Fibroblast of gingiva (primary cell): ENCODE measurements at places on chromosomes 16 and 17.

DNA sequence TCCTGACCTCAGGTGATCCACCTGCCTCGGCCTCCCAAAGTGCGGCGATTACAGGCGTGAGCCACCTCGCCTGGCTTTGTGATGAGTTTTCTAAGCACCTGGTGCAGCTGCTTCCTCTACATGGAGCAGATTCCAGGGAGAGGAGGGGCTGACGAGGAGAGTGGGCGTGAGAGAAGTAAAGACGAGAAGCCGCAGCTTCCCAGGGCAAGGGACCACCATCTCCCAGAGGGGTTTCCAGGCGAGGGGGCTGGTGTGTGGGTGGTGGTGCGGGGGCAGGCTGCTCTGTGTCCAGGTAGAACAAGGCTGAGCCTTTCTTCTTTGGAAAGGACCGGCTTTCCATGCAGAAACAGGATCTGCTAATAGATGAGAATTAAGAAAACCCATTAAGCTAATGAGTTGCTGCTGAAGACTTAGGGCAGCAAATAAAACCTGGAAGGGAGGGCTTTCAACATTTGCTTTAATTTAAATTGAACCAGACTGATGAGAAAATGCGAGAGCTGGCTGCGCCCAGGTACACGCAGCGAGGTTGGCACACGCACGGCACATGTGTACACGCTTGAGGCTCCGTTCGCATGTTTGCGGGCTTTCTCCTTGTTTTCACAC lies 236.7 kb downstream of the RBFOX3 start:
- DNase-seq: no peak

DNA sequence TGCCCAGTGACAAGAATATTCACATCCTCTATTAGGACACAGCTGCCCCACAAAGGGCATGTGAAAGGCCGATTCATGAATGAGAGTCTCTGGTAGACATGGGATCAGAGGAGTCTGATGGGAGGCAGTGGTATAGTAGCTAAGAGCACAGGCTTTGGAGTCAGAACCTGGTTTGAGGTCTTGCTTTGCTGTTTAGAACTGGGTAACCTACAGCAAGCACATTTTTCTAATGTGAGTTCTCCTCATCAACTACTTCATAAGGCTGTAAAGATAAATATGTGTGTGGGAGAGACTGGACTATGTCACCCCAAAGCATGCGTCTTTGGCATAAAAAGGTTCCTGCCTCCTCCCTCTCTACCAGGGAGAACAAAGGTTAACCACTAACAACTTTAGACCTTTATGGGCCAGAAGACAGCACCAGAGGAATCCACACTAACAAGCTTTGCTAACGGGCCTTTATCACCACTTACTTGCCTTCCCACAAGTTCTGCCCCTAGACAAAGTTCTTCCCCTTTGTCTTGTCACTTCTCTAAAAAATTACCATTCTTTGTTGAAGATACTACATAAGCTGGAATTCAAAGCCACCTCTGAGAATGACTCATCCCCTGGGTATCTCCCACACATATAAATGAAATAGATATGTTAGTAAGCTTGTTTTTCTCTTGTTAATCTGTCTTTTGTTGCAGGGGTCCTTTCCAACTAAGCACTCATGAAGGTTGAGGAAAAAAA lies 21.1 kb downstream of the CDR2 start:
- DNase-seq: peak; percentile 51

DNA sequence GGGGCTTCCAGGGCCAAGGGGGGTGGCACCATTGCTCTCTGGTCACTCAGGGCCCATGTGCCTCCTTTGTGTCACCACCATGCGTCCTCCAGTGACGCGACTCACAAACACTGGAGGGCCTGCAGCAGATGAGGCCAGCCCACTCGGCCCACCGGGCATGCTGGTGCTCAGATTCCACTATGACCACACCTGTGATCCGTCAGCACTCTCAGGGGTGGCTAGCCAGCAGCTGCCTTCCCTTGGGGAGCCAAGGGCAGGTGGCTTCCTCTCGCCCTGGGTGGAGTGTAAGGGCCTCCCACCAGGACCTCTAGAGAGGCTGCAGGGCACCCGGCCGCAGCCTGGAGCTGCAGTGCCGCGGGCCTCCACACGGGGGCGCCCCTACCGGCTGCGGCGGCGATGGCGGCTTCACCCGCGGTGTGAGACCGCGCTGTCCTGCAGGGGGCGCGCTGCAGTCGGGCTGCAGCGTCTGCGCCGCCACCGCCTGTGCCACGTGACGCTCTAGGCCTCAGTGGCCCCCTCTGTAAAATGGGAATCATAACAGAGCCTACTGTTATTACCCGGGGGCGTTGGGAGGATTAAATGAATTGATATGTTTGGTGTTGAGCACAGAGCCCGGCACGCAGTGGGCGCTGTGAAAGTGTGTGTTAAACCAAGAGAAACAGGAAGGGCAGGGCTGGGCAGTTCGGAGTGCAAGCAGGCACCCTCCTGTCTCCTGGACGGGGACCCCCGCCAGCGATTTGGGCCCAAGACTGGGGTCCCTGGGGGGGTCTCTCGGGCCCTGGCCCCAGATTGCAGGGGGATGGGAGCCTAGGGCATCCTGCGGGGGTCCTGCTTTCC lies 192.4 kb upstream of the GSE1 start:
- no peak for DNase-seq

DNA sequence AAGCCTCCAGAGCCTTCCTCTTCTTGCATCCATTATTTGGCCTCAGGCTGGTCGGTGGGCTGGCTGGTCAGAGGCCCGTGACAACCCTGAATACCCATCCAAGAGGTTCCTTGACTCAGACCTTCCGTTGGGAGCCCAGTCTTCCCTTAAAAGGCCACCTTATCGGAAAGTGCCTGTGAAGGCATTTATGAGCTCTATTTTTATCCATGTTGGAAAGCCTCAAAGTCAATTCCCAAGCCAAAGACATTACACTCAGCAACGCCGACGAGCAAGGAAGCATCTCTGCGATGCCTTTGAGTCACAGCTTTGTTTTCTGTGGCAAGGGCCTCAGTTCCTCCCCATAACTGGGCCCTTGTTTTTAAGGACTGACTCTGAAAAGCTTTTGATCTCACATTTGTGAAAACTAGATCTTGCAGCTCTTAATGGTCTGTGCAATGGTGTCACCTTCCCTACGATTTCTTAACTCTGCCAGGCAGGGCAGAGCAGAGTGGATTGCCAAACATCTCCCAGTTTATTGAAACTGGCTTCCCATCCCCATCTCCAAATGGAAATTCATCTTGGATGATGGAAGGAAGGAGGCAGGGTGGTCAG lies 13.3 kb upstream of the SPOP start:
- no peak for DNase-seq

- DNase-seq: no peak
These were observed 1.5 kb downstream of the ATPAF2 start for GRCh38 chr17:18037486-18037885.

- DNase-seq: no peak
These were observed 81.5 kb downstream of the GAS7 start for GRCh38 chr17:10116753-10117420.

DNA sequence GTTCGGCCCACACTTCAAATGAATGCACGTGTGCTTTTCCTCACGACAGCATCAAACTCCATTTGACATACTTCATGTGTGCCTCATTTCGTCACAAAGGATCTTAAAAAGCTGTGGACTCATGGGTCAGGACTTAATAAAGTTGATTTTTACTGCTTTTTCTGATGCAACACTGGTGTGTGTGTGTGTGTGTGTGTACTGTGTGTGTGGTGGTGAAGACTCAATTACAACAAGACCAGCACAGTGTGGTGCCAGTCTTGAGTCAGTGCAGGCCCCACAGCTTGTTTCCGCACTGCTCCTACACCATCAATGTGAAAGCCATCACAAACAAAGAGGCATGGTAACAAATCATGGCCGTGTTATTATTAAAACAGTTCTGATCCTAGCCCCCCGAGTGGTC lies 17.7 kb downstream of the CDIP1 start:
- no peak for DNase-seq

DNA sequence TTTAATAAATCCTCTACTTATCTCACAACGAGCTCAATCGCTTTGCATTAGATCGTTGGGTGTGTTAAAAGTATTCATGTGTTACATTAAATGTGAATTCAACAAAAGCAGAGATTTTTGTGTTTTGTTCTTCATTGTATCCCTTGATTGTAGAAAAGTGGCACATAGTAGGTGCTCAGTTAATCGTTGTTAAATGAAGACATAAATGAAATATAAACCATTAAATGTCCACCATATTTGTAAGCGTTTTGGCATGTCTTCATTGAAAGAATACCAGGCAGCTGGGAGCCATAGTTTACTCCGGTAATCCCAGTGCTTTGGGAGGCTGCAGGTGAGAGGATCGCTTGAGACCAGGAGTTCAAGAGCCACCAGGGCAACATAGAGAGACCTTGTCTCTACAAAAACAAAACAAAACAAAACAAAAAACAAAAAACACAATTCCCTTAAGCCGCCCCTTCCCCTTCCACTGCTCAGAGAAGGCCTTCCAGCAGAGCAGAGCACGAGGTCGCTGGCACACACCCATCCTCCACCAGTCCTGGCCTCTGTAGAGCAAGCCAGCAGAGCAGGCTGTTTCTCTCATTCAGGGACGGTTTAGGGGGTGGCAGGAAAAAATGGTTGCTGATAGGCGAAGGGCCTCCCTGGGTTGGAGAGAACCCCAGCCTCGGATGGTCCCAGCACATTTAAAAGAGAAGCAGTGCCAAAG lies 673 bp upstream of the CHD9 start:
- no peak for DNase-seq

DNA sequence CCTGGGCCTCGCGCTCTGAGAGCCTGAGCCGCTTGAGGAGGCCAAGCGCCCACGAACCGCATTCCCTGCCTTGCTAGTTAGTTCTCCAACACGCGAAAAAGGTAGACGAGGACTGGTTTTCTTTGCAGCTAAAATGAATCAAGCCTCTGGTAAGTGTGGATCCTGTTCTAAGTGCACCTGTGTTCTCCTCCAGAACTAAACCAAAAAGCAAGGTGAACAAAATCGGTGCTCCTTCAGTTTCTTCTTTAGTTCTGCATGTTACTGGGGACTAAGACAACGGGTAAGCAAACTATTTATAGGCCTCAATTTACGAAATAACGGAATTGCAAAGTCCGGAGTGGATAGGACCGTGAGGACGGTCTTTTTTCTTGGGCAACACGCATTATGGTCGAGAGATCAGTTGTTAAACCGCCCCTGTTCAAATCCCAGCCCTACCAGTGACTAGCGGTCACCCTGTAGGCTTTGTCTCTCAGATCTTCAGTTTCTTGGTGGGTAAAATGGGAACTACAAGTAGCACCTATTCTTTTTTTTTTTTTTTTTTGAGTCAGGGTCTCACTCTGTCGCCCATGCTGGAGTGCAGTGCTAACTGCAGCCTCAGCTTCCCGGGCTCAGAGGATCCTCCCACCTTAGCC lies 993 bp upstream of the ANKRD11 start:
- DNase-seq: peak; percentile 55

DNA sequence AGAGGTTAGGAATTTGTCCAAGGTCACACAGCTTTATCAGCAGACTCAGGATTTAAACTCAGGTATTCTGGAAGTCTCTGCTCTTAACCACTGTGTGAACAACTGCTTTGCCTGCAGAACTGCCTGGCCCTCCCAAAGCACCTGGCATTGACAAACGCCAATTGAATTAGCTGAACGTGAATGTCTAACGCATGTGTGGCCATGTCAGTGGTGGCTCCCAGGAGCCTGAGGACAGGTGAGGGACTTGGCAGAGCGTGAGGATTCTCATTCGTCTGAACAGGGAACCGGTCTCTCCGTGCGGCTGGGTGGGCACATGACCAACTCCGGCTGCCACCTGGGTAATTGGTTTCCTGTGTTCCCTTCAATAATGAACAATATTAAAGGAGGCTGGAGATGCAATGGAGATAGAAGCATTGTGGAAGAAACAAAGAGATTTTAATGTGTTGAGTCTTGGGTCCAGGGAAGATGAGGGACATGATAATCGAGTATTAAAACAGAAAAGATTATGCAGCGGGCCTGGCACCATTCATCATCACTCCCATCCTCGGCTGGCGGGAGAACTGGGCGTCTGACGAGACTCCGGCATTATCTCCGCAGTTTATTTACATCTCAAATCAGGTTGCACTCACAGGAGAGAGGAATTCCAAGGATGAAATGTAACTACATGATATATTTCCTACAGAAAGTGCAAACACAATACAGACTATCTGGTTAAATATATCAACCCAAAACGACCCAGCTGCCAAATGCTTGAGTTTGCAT lies 113.5 kb downstream of the NPIPB5 start:
- DNase-seq: no peak

GRCh38 chr16:10178080-10178479 lies 4.1 kb downstream of the GRIN2A start:
- no peak for DNase-seq

DNA sequence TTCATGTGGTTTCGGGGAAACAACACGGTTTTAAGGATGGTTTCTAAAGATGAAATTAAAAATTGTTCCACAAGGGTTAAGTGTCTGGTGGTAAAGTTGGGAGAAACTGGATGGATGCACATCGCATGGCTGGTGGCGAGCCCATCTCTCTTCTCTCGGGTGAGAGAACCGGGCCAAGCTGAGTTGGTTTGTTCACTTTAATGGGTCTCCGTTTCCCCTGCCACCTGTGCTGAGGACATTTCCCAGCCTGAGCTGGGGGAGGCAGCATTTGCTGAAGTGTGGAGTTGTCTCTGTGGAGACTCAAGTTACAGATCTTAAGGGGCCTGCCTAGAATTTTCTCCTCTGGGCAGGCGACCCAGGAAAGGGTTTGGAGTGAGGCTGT lies 7.9 kb downstream of the FUS start:
- DNase-seq: no peak

GRCh38 chr17:41864498-41864835 lies 756 bp downstream of the KLHL11 start:
- no peak for DNase-seq

GRCh38 chr16:4525069-4525468 lies 13.5 kb downstream of the CDIP1 start:
- no peak for DNase-seq
